ENCODE measurements at places on chromosomes 12 and 14.

- no peak for DNase-seq
Measured at GRCh38 chr12:27468241-27468640, 21.7 kb downstream of the SMCO2 start.

DNA sequence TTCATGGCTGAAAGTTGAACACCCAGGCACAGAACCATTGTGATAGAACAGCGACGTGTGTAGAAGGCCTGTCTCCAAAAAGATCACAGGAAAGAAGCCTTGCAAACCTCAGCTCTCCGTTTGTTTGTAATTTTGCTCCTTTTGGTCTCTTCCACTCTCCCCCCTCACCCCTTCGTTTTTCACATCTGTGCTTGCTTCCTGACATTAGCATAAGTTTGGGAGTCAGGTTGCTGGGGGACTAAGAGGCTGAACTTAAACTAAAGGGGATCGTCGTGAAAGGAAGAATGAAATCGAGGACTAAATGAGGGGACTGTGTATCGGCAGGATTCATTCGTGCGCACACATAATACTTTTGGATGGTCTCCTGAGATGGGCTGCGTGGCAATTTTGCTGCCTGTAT lies 200.6 kb downstream of the BCAT1 start:
- DNase-seq, result no peak

GRCh38 chr12:5014269-5014668 lies 29.4 kb upstream of the KCNA5 start:
- DNase-seq, result no peak

GRCh38 chr14:92308716-92309115 lies 14.2 kb upstream of the SLC24A4 start:
- no peak for DNase-seq

GRCh38 chr14:58876608-58877007 lies 238.8 kb downstream of the DACT1 start:
- DNase-seq, result no peak

GRCh38 chr12:93025145-93026103 lies 96.3 kb upstream of the EEA1 start:
- DNase-seq, result no peak

DNA sequence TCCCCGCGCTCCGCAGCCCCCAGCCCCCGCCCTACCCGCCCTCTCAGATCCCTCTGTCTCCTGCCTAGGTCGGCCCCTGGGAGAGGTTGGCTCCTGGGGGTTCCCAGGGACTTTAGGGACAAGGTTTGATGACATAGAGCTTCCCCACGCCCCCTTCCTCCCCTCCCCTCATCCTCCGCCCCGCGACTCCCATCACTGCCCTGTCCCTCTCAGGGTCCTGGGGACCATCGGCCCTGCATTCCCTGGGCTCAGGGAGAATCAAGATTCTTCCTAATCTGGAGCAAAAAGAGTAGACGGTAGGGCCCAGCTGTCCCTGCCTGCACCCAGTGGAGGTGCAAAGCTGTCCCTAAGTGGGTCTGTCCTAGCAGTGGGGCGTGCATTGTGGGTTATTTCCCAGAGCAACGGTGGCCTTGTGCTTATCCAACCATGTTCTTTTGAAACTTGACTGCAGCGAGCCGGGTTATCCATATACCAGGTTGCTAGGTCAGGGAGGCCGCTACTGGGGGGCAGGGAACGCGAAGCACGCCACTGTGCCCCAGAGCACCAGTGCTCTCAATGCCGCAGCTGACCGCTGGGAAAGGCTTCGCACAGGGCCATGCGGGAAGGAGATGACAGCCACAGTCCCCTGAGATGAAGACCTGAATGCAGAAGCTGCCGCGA lies 124.4 kb upstream of the PRMT8 start:
- no peak for DNase-seq

GRCh38 chr12:60920841-60921495 lies 1325.1 kb downstream of the SLC16A7 start:
- no peak for DNase-seq

- no peak for DNase-seq
Measured at GRCh38 chr12:110349096-110349495, 54.4 kb downstream of the ANAPC7 start.
